ENCODE measurements at places on chromosomes 16 and 17.

- DNase-seq, result no peak
Measured at GRCh38 chr17:2598166-2598565, 4.7 kb downstream of the PAFAH1B1 start.

GRCh38 chr16:1564325-1564724 is 30.9 kb downstream of the TMEM204 start:
- DNase-seq, result no peak

DNA sequence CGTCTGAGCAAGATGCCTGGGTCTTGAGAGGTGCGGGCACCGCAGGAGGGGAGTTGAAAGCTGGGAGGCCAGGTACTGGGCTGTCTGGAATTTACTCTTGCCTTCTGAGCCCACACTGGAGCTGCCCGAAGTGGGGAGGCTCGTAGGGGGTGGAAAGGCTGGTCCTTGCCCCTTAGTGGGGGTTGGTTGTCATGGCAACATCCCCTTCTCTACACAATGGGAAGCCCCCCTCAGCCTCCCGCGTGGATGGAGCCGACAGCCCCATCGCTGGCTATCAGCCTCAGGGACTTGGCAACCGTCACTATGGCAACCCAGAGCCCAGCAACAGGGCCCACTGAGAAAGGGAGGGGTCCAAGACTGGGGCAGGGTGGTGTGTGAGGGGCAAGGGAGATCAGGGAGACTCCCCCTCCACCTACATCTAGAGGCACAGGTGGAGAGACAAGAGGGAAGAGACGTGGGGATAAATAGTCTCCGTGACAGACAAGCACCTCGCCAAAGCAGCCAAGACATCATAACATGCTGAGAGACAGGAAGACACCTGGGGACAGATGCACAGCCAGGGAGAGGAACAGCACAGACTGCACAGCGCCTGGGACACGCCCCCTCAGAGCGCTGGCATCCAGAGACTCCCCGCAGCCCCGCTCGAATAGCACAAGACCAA is 5.3 kb upstream of the DNAH2 start:
- no peak for DNase-seq

GRCh38 chr17:29020576-29020975 is 14.7 kb upstream of the SEZ6 start:
- no peak for DNase-seq

GRCh38 chr16:51051671-51052070 is 99.4 kb downstream of the SALL1 start:
- DNase-seq, result no peak

GRCh38 chr16:66255647-66256046 is 110.8 kb upstream of the CDH5 start:
- no peak for DNase-seq
